ENCODE measurements at places on chromosomes 3 and 15.

DNA sequence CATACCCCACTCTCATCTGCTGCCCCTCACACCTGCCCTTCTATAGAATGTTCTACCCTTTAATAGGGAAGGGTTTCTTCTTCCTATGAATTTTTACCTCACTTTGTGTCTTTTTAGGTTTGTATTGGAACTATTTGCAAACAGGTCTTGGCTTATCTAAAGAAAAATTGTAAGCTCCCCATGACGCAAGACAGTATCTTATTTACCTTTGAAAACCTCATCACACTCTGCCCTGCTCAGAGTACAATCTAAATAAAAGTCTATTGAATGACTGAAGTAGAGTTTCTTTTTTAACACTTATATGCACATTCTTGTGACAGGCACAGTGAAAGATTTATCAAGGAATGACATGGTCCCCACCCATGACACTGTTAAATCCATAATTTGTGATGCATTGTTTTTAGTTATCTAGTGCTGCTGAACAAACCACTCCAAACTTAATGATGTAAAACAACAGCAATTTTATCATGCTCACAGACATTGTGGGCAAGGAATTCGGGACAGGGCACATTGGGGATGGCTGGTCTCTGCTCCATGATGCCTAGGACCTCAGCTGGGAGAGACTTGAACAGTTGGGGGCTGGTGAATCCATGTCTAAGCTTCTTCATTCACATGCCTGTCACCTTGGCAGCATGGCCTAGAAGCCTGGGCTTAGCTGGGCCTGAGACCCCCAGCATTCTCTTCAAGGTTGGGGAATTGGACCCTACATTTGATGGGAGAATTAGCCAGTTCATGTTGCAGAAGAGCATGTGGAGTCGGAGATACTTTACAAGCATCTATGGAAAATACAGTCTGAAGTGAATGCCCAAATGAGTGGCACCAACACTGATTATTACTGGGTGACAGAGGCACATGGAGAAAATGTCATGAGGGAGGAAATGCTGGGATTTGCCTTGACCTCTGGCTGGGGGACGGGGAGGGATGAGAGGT, 252.2 kb upstream of the CTDSPL start:
- no peak for DNase-seq

GRCh38 chr3:128548021-128548420, 55.0 kb upstream of the GATA2 start:
- no peak for DNase-seq

GRCh38 chr3:170044795-170045244, 7.0 kb downstream of the GPR160 start:
- DNase-seq = no peak

DNA sequence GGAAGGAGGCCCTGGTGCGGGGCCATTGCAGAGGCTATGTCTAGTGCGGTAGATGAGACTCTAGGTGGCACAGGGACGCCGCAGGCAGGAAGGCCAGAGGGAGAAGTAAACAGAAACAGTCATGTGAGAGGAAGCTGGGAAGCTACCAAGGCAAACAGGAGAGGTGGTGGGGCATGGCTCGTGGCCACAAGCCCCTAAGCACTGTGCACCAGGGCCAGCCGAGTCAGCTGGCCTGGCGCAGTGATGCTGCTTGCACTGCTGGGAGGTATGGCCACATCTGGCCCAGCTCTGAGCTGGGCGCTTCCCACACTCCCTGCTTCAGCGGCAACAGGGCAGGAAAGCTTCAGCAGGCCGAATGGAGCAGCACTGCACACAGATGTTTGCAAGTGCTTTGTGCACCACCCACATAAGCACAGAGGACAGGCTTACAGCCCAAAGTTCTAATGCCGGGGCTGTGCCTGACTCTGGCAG, 76.6 kb downstream of the SRGAP3 start:
- no peak for DNase-seq

- DNase-seq = no peak
These were observed 61.9 kb downstream of the RAB11A start for GRCh38 chr15:65931221-65931620.

DNA sequence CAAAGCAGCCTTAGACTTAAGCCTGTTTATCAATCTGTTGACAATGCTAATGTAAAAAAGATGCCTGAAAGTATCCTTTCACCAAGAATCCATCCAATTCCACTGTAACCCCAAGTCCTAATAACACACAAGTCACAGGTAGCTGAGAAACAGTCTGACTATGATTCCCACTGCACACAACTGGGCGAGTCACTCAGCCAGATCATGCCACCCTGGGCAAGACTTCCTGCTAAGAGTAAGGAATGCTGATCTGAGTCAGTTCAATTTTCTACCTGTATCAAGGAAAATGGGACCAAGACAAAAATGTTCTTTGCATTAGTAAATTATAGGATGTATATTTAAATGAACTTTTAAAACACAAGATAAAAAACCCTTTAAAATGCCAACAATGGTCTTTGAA, 33.3 kb downstream of the NPTN start:
- no peak for DNase-seq

- no peak for DNase-seq
These were observed 4.1 kb upstream of the ACTC1 start for GRCh38 chr15:34799149-34800101.

- DNase-seq = no peak
These were observed 23.6 kb downstream of the ZBTB38 start for GRCh38 chr3:141391991-141392316.

Measured in pulmonary artery endothelial cell (primary cell).